ENCODE measurements at places on chromosomes 7 and 10.

GRCh38 chr7:157568106-157568769 lies 231.4 kb downstream of the DNAJB6 start:
- no peak for DNase-seq

DNA sequence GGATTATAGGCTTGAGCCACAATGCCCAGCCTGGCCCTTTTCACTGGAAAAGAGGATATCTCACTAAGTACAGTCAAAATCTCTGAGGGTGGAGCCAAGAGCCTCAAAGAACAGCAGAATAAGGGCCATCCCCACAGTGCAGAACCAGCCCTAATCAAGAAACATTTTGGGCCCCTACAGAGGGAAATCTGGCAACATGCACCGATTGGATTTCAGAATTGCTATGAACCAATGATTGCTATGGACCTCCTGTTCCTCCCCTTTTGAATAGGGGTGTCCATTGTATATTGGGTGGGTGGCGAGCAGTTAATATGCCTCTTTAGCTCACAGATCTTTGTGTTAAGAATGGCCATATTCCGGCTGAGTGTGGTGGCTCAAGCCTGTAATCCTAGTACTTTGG lies 42.7 kb downstream of the SKIDA1 start:
- no peak for DNase-seq

GRCh38 chr10:3720228-3721019 lies 64.6 kb downstream of the KLF6 start:
- DNase-seq = no peak

- no peak for DNase-seq
Observed at GRCh38 chr7:134546955-134547354, 2.0 kb upstream of the AKR1B15 start.

- no peak for DNase-seq
Observed at GRCh38 chr10:96747734-96748550, 27.6 kb upstream of the PIK3AP1 start.

DNA sequence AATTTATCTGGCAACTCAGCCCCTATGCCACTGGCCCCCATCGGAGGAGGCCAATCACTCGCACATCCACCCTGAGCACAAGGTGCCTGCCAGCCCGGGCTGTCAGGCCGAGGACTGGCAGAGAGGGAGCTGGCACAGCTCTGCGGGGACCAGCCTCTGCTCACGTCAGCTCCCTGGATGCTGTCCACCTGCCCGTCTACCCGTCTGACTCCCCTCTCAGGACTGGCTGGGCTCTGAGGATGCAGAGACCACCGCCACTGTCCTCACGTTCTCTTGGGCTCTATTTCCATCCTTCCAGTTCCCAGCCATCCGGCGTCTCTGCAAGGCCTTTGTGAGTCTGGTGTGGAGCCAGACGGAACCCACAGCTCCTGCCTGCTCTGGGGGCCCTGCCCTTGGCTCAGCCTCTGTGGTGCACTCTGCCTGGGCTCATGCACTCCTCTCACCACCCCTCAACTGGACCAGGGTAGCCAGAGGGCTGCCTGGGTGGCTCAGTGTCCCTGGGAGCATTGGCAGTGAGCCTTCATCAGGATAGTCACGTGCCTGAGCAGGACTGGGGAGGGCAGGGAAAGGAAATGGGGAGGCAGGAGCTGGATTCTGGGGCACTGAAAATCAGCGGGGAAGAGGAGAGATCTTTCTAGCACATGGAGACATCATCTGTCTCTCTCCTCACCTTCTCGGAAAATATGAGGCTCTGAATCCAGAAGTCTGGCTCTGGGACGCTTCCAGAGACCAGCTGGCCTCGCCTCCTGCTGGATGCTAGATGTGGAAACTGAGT lies 38.0 kb upstream of the PCBD1 start:
- no peak for DNase-seq

- DNase-seq = no peak
Observed at GRCh38 chr10:103382769-103383168, 13.5 kb downstream of the ATP5MK start.

- no peak for DNase-seq
Observed at GRCh38 chr7:155524018-155524556, 22.3 kb downstream of the CNPY1 start.

GRCh38 chr7:26843705-26844104 lies 20.7 kb downstream of the SKAP2 start:
- DNase-seq = no peak

GRCh38 chr7:77859343-77859742 lies 60.8 kb downstream of the PHTF2 start:
- no peak for DNase-seq

DNA sequence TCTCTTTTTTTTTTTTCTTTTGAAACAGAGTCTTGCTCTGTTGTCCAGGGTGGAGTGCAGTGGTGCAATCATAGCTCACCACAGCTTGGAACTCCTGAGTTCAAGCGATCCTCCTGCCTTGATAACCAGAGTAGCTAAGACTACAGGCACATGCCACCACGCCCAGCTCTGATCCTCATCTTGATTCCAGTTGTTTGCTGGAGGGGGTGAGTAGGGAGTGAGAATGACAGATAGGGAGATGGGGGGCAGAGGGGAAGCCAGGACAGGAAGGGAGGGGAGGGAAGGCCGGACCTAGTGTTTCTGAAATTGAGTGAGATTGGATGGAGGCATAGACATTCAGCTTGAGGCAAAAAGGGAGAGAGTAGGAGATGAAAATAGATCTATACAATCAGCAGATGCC lies 25.2 kb upstream of the CPXM2 start:
- no peak for DNase-seq

GRCh38 chr10:31757386-31757791 lies 171.2 kb downstream of the ARHGAP12 start:
- DNase-seq = no peak

- DNase-seq = no peak
Observed at GRCh38 chr7:136877990-136878389, 9.5 kb downstream of the CHRM2 start.

GRCh38 chr7:50226669-50227068 lies 77.8 kb upstream of the IKZF1 start:
- no peak for DNase-seq

- no peak for DNase-seq
Observed at GRCh38 chr7:6277476-6277875, 5.1 kb upstream of the CYTH3 start.

DNA sequence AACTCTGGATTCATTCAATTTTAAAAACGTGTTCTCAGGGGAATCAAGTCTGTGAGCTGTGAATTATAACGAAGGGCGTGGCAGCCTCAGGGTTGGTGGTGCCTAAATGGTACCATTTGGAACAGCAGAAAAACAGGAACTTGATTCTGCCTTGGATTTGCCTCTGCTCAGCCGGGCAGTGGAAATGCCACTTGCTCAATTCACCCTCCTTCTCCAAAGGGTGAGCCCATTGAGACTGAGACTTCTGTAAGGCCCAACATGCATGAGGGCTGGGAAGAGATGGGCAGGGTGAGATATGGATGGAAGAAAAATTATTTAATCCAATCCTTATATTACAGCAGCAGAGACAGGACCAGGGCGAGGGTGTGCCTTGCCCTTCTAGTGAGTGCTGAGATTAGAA lies 107.1 kb upstream of the HABP2 start:
- no peak for DNase-seq

- DNase-seq = no peak
Observed at GRCh38 chr7:89001306-89001705, 205.8 kb upstream of the TEX47 start.

DNA sequence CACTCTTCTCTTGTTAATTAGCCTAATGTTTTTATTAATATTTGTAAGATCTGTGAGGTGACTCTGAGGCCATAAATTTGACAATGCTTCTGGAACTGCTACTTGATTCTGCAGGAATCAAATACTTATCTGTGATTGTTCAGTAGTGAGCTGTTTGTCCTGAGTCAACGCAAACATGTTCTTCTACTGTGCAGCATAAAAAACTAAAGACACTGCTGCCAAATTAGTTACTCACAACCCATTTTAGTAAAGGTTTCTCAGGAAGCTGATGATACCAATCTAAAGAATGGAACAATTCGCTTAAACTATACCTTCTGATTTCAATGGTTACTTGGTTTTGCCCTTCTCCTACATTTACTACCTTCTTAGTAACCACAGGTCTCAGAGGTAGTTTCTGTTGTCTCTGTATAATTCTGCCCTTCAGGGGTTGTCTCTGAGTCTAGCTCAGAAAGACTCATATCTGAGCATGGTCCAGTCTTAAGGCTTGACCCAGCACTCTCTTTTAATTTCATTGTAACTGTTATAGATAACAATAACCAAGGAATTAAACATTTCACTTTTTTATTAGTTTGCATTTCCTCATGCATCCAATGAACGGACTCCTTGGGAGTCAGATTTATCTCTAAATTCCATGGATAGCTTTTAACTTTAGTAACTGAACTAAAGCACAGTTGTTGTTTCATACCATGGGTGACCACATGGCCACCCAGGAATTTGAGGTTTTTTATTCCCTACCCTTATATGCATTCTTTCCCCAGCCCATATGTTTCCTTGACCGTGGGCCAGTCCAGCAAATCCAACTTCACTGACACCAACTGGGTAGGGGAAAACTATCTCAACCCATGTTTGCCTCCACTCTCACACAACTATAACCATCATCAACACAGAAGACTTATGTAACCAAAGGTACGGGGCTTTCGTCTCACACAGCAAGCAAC lies 309.5 kb upstream of the TEX47 start:
- DNase-seq = no peak

DNA sequence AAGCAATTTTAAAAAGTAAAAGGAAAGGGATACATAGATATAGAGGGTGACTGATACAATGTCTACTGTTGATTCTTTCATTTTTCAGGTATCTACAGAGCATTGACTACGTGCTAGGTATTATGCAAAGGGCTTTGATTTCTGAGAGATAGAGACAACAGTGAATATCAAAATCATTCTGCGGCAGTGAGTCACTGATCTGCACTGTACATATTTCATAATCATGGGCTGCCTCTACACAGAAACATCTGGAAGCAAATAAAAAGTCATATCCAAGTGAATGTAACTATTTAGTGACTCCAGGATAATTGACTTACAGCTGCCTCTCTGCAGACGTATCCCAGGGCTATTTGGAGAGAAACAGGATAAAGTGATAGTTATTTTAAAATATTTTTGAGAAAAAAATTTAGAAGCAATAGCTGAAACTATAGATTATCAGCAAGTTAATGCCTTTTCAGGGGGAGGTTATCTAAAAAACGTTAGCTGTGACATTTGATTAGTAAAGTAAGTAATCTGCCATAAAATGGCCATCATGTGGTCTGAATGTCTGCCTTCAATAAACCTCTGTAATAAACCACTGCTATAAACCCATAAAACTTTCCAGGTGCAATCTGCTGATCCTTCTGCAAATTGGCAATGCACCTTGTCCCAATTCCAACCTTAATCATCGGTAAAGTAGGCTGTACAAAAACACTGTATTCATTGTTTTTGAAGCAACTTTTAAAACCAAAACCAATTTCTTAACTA lies 43.7 kb downstream of the CPXM2 start:
- DNase-seq = no peak

- no peak for DNase-seq
Observed at GRCh38 chr10:80203835-80204676, 1.3 kb downstream of the ANXA11 start.

- DNase-seq = no peak
Observed at GRCh38 chr10:1382711-1383110, 326.5 kb downstream of the WDR37 start.

GRCh38 chr7:37035631-37036030 lies 311.3 kb upstream of the AOAH start:
- DNase-seq = no peak

- DNase-seq = no peak
Observed at GRCh38 chr10:131495224-131495623, 183.7 kb upstream of the TCERG1L start.

- DNase-seq = no peak
Observed at GRCh38 chr10:63376560-63377304, 89.0 kb downstream of the JMJD1C start.

- no peak for DNase-seq
Observed at GRCh38 chr7:82167558-82168314, 275.8 kb downstream of the CACNA2D1 start.

- DNase-seq = no peak
Observed at GRCh38 chr10:228366-228765, 93.1 kb downstream of the ZMYND11 start.
